ENCODE measurements at places on chromosomes 2 and 18. TPM values are rescaled to one million over a fixed set of nuclear protein-coding genes. Genes with fewer than 3 reads are reported as not detected.

GRCh38 chr2:202038471-202039277 is 5.0 kb downstream of the FZD7 start:
- DNase-seq = no peak

DNA sequence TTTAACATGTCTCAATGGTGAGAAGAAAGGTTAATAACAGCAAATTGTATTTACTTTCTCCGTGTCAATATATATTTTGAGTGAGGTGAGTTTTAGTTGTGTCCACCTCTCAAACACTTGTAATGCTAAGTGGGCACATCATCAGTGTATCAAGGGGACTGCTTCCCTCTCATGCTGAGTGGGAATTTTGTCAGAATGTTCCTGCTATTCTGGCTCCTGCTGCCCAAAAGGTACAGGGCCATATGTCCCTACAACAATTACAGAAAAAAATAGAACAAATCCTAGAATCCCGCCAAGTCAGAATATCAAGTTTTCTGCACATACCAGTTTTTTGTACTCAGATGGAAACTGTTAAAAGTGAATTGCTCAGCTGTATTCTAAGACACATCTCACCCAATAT is 5.4 kb upstream of the CERKL start:
- no peak for DNase-seq

Gene GRB14
- 6.7 TPM for total RNA-seq

- peak; percentile 34 for DNase-seq
Measured at GRCh38 chr2:72991439-72991725, 74.1 kb downstream of the EMX1 start.

DNA sequence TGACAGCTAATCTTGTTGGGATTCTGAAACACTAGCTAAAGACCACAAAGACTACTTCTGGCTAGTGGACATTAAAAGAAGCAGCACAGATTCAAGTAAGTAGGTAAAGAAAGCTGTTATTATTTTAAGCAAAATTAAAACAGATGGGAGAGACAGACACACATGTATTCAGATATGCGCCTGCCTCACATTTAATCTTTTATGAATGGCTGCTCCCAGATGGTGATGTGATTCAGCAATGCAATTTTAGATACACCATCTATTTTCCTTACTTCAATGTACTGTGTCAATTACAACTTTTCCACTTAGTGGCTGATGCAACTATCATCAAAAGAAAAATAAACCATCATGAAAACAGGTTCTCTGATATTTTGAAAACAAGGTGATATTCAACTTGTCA is 133.0 kb upstream of the PGAP1 start:
- DNase-seq = no peak

Gene CD207
- 1.3 TPM for total RNA-seq

- DNase-seq = no peak
Measured at GRCh38 chr2:61421611-61422010, 49.3 kb downstream of the USP34 start.

Gene RPL31
- total RNA-seq = 1,638 TPM

- no peak for DNase-seq
Measured at GRCh38 chr18:36130039-36130831, 536 bp downstream of the ELP2 start.

DNA sequence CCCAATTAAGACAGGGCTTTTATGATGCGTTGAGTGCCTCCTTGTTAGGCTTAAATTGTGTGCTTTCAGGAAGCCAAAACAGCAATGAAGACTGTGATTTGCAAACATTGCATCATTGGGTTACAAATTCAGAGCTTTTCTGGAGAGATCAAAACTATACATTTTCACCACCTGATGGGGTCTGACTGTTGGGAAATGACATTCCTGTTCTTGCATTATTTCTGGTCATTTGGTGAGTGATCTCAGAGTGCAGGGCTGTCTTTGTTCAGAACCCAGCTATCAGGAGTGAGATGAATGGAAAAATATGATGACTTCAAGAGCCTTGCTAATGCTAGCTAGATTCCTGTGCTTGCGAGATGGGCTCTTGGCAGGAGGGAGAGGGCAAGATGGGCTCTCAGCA is 39.1 kb downstream of the SH3RF3 start:
- DNase-seq = no peak

DNA sequence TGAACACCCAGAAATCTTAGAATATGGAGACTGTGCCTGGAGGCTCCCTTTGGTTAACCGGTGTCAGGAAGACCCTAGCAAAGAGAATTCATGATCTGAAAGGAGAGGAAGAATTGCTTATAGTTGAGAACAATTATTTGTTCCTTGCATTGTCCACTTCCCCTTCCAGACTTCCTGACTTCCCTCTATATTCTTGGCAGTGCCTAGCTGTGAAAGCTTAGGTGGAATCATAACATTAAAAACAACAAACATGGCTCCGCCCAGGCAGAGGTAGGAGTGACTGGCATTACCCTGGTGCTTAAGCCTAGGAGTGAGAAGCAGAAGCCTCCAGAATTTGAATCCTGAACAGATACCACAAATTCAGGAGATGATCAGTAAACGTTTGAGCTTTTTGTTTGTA is 1.9 kb downstream of the TTL start:
- no peak for DNase-seq

Gene LRRC30
- total RNA-seq = not detected

All from ureter (tissue), 1 donor.